ENCODE measurements at places on chromosomes 12 and 14.

DNA sequence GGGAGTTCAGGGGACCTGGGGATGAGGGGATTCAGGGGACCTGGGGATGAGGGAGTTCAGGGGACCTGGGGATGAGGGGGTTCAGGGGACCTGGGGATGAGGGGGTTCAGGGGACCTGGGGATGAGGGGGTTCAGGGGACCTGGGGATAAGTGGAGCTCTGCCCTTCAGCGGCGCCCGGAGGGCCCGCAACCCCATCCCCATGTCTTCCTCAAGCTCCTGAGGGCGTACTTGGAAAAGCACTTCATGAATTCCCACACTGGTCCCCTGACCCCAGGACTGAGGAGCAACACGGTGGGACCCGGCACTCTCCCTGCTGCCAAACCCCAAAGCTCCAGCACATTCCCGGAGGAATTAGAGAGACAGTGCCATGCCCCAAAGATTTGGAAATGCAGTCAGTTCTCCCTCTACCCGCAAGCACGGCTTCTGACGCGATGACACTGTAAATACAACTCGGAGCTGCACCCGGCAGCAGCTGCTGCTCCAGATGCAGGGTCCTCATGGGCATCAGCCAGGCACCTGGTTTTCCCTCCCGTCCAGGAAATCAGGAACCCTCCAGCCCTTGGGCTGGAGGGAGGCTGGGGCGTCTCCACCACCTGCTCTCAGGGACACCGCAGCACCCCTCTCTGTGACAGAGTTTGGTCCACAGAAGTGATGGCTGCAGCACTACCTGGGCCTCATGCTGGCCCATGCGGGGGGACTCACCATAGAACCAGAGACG lies 32.8 kb upstream of the C14orf180 start:
- no peak for DNase-seq

DNA sequence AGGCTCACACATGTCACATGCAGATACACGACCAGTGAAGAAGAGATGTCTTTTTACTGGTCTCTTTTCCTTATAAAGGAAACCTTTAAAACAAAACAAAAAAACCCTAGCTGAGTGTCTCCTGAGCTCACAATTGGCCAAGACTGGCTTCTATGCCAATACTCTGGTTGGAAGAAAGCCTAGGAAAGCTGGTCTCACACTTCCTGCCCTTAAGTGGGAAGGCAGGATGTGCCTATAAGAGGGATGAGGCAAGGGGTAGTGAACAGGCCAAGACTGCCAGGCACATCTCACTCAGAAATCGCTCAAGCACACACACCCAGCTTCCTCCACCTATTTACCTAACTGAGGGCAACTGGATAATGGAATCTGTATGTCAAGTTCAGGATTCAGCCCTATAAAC lies 50.0 kb downstream of the SOCS2 start:
- DNase-seq, result no peak

DNA sequence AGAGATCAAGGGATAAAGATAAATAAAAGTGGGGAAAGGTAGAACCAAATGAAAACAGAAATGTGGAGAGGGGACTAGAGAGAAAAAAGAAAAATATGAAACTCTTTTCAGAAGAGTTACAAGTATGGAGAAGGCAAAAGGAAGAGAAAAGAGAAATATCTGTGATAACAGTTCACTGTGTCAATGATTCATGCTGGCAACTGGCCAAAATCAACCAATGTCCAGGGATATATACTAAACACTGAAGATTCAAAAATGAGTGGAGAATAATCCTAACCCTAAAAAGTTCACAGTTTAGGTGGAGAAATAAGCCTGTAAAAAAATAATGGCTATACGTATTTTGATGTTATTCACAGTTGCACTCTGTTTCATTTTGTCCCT lies 372.3 kb upstream of the KITLG start:
- DNase-seq, result no peak

DNA sequence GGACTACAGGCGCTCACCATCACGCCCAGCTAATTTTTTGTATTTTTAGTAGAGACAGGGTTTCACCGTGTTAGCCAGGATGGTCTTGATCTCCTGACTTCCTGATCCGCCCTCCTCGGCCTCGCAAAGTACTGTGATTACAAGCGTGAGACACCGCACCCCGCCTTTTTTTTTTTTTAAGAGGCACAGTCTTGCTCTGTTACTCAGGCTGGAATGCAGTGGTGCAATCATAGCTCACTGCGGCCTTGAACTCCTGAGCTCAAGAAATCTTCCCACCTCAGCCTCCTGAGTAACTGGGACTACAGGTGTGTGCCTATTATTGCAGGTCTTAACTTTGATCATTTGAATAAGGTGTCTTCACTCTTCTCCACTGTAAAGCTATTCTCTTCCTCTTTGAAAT lies 5.3 kb upstream of the GLTP start:
- DNase-seq, result no peak

DNA sequence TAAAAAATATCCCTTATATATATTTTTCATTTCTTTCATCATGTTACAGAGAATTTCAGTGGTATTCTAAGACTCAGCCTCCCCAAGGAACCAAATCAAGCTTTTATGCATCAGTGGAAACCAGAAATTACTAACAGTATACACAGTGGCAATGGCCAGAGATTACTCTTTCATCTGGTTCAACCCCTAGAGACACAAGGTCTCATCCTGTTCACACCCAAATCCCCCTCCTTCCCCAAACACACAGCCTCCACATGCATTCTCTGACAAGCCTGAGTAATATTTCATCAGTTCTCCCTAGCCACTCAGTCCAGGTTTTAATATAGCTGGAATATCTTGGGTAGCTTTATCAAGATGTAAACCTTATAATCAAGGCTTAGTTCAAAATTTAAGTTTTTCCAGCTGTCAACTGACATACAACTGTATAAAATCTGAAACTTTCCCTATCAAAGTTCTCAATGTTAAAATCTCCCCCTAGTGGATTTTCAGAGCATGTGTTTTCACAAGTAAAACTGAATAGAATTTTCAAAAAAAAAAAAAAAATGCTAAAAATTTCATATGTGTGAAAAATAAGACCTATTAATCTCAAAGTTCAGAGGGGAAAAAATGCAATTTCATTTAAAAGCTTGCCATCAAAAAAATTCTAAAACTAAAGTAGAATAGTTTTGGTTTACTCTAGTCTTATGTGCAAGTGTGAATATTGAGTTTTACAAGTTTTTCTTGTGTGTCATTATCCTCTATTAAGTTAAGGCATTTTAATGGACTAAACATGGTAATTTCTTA lies 10.5 kb upstream of the SSTR1 start:
- DNase-seq, result peak; percentile 22

DNA sequence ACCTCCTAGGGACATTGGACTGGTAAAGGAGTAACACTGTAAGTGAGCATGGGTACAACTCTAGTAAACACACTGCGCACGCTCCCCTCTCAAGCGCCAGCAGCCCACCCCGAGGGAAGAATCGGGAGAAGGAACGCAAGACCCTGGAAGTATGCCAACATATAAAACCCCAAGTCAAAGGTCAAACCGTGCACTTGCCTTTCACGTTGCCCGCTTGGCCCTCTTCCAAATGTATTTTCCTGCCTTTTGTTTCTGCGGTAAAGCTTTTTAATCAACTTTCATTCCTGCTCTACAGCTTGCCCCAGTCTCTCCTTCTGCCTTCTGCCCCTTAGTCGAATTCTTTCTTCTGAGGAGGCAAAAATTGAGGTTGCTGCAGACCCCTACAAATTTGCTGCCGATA lies 17.6 kb upstream of the CHST11 start:
- DNase-seq, result no peak

DNA sequence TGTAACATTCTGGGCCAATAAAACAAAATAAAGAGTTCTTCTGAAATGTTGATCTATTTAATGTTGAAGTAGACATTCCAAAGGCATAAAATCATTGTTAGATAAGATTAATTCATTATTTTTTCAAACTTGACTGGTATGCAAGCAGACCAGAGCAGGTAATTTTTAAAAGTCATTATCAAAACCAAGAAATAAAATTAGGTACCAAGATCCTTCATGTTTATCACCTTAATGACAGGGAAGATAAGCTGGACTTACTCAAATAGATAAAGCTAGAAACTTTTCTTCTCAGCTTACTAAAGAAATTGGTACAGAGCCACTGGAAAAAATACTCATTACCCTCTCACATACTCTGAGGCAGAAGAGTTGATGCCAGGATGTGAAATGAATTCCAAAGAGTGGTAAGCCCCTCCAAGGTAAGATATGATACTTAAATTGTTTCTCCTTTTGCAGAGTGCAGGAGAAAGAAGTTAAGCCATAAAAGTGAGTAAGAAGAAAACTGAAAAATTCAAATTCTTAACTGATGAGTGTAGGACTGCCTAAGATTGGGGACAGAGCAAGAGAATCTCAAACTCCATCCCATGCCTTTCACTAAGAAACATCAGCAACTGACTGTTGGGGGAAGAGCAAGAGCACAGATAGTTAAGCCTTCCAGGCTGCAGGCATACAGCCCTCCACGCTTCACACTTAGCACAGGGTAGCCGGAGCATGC lies 111.9 kb downstream of the SLC41A2 start:
- DNase-seq, result no peak

- DNase-seq, result no peak
Observed at GRCh38 chr12:112344220-112344619, 38.0 kb downstream of the HECTD4 start.

DNA sequence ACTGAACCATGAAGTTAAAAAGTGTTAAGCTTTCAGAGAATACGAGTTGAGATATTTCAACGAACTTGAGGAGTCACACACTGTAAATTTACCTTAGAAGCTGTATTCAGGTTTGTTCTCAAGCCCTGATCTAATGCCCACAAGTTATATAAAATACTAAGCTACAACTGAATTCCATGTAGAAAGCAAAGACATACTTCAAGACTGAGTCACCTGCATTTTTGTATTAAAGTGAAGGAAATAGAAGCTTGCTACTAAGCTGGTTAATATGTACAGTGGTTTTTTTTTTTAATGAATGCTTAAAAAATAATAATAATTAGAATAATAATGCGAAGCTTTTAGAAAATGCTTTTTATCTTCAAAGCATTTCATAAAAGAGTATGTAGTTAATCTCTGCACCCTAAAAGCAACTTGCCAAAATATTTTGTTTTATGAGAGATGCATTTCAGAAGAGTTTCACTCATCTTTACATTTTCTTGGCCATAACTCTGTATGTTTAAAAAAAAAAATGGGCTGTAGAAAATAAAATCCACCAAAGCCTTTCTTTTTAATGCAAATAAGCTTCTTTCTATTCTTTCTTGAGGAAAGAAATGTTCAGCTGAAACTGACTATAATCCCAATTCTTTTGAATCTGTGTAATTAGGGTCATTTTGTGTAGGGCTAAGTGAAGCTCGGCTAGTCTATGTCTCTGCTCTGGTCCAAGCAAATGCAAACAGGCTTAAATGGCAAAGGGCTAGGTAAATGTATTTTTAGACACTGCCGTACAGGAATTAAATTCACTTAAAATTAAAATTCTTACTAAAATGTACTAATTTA lies 1047.5 kb upstream of the FLRT2 start:
- no peak for DNase-seq

All from central memory CD4-positive, alpha-beta T cell (primary cell).